Stimulated activated CD4-positive, alpha-beta T cell treated with anti-CD3 and anti-CD28 coated beads, Interleukin-1b, Interleukin-23, amount 100 ng/mL, for 1 hour (primary cell): ENCODE measurements at places on chromosomes 4 and X.

DNA sequence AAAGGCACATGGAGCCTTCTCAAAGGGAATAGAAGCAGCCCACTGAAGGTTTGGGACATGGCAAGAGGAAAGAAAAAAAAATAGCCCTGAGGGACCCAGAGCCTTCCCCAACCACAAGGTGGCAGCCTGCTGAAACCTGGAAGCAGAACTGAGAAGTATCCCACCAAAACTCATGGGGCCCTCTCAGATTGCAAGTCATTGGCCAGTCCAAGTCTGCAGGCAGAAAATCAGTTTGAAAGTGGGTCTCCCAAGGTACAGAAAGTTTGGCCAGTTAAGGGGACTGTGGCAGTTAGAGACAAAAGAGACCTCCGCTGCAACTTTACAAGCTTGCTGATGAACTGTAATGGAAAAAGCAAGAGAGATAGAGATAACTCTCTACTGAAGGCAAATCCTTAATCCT is 155.8 kb downstream of the ANTXR2 start:
- DNase-seq = no peak

- no peak for DNase-seq
Observed at GRCh38 chr4:6918338-6918737, 8.7 kb downstream of the TBC1D14 start.

GRCh38 chrX:148416142-148416541 is 84.3 kb upstream of the AFF2 start:
- DNase-seq = no peak

DNA sequence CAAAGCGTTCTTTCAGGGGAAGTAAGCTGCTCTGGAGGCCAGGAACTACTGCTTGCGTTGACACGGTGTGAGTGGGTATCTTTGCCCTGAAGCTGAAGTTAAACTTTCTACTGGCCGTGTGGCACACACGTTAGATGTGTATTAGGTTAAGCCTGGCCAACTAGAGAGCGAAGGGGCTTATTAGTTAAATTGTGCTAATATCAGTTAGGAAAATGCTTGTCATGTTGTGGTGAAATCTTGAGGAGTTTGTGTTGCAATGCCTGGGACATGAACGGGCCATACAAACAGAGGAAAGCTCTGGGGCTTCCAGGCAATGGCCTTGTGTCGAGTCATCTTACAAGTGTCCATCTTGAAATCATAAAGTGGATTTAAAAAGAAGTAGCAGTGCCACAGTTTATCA is 62.6 kb downstream of the NSUN7 start:
- DNase-seq = no peak

DNA sequence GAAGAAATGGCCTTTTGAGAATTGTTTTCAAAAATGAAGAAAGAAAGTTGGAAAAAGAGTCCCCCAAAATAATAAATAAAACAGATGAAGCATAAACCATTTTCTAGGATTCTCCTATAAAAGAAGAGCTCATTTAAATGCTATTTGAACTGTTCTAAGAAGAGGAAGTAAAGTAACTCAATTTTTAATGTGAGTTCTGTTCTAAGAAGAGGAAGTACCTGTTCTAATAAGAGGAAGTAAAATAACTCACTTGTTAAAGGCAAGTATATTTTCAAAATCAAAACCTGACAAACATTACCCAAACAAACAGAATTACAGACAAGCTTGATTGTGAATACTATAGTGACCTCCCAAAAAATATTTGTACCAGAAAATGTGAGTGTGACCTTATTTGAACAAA is 1326.3 kb downstream of the C4orf33 start:
- DNase-seq = no peak

DNA sequence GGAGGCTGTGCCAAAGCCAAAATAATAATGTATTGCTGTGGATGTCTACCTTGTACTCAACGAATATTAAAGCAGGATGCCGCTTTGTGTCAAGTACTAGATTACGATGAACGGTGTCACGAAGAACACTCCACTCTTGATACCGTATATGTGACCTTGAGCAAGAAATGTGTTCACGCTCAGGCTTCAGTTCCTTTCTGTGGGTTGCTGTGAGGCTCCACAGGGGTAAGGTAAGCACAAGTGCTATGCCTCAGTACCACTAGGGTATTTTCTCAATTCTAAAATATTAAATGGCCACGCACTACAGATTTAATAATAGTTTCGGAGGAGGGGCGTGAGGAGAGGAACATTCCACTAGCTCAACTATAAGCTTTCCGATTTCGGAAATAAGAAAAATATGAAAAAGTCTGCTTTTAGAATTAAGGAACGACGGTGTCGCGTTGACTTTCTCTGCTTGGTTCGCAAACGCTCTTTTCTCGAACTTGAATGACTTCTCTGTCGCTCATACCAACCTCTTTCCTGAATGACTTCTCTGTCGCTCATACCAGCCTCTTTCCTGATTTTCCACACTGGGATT is 607 bp upstream of the SCOC start:
- no peak for DNase-seq

DNA sequence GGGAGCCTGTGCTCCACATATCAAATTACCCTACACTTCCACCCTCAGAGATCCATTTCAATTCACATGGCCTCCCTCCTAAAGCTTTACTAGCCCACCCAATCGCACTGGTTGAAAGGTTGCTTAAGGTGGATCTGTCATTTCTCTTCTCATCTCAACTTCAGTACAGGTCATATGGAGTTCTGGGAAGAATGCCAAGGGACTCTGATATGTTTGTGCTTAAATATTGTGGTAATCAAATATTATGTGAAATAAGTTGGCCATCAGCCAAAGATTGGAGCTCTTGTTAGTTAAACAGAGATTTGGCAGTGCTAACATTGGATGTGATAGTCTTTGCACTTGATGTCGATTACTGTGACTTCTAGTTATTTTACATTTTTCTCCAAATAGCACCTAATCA is 20.5 kb downstream of the SEPTIN6 start:
- no peak for DNase-seq

- DNase-seq = no peak
Observed at GRCh38 chr4:40328383-40328782, 6.8 kb upstream of the CHRNA9 start.

DNA sequence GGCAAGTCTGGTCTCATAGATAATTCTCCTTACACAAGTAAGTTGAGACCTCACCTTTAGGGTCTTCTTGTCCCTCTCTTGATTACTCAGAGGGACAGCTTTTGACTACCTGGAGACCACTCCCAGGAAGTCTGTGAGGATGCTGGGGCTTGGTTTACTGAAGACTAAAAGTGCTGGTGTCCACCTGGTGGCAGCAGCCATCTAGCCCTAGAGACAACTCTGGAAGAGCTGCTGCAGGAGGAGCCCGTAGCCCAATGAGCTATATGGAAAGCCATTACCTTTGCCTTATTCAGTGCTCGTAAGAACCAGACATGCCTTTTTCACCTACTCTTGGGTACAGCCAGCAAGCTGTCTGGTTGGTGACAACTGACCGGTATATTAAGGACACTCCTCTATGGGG is 7.3 kb downstream of the FGFBP2 start:
- DNase-seq = no peak

DNA sequence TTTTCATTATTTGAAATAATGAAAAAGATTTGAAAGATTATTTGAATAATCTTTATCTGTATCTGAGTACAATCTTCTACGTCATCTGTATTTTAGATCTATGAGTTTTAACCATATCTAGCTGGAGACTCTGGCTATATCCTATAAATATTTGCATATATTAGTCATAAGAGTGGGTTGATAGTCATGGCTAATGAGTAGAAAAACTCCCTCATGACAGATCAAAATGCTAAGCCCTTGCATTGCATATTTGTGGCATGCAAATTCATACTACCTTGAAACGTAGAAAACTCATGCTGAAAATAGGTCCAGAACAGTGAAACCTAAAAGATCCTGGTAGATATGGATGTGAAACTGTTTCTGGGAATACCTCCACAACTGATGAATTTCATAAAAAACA is 291.3 kb downstream of the GALNTL6 start:
- no peak for DNase-seq

DNA sequence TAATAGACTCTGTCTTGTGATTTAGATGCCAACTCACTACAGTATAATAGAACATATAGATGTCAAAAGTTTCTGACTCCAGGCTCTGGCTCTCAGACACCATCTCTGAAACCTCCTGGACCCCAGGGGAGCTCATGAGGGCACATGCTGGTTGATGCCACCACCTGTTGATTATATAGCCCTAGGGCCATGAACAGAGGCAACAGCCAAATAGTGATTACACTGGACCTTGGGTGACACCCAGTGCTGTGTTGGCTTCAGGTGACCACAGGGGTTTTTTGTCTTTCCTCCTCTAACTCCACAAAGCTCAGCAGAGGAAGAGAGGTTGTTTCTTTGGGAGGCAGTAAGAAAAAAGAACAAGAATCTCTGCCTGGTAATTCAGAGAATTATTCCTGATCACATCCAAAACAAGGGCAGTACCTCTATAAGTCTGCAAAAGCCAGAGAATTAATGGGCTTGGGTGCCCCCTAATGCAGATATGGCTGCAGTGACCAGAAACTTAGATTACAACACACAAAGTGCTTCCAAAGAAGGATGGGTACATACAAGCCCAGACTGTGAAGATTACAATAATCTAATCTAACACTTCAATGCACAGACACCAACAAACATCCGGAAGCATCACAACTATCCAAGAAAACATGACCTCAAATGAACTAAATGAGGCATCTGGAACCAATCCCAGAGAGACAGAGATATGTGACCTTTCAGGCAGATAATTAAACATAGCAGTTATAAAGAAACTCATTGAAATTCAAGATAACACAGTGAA is 1920.6 kb downstream of the ARAP2 start:
- DNase-seq = no peak

DNA sequence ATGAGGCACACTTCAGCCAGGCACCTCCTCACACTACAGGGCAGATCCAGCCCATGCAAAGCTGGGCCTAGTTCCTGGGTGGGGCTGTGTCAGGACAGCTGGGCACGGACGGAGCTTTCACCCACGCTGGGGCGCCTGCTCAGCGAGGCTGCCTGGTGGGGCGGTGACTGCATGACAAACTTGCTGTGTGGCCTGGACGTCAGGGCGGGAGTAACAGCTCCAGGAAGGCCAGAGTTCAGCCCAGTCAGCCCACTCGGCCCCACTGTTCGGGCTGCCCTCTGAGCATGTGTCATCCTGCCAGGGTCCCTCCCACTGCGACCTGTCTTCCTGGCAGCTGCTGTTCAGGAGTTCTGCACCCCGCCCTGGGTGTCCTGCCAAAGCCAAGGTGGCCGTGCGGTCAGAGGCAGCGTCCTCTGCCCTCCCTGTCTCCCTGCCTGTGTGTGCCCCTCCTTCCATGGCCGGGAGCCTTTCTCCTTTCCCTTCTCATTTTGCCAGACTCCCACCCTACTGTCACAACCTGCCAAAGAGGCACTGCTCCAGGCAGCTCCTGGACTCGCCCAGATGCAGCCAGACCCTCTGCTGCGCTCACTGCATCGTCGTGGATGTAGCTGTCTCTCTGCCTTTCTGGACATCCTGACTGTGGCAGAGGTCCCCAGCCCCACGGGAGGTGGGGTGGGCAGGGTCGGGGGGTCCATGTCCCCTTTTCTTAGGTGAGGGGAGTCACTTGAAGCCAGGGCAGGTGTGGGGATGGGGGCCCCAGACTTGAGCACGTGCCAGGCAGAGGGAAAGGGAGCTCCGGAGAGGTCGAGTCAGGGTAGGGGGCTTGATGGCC is 33.0 kb upstream of the KIAA0232 start:
- DNase-seq = no peak

- no peak for DNase-seq
Observed at GRCh38 chr4:2977211-2978088, 14.1 kb downstream of the GRK4 start.

DNA sequence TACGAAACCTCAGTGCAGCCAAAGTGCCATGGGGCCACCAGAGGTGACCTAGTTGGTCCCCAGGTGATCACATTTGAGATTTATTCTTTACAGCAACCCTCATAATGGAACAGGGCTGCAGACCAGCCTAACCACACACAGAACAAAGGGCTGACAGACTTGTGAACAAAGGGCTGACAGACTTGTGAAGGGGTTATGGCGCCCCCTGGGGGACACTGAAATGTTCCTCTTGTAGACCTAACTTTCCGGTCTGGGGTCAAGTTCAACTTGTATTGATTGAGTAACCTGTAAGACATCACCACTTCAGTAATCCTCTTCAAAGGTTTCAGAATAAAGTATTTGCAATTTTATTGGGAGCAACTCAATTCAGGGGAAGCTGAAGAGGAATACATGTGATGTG is 175.9 kb upstream of the RPS6KA3 start:
- peak; percentile 74 for DNase-seq

DNA sequence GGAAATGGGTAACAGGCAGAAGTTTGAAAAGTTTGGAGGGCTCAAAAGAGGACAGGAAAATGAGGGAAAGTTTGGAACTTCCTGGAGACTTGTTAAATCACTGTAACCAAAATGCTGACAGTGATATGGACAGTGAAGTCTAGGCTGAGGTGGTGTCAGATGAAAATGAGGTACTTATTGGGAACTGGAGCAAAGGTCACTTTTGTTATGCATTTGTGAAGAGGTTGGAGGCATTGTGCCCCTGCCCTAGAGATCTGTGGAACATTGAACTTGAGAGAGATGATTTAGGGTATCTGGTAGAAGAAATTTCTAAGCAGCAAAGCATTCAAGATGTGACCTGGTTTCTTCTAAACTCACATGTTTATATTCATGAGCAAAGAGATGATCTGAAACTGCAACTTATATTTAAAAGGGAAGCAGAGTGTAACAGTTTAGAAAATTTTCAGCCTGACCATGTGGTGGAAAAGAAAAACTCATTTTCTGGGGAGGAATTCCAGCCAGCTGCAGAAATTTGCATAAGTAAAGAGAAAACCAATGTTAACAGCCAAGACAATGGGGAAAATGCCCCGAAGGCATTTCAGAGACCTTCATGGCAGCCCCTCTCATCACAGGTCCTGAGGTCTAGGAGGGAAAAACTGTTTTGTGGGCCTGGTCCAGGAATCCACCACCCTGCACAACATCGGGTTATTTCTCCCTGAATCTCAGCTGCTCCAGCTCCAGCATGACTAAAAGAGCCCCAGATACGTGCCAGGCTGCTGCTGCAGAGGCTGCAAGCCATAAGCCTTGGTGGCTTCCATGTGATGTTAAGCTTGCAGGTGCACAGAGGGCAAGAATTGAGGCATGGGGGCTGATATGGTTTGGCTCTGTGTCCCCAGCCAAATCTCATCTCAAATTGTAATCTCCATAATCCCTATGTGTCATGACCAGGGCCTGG is 632.5 kb upstream of the GNPDA2 start:
- DNase-seq = no peak

GRCh38 chr4:42331040-42331439 is 66.2 kb upstream of the SHISA3 start:
- DNase-seq = no peak

GRCh38 chrX:34768290-34768689 is 111.2 kb upstream of the TMEM47 start:
- no peak for DNase-seq

DNA sequence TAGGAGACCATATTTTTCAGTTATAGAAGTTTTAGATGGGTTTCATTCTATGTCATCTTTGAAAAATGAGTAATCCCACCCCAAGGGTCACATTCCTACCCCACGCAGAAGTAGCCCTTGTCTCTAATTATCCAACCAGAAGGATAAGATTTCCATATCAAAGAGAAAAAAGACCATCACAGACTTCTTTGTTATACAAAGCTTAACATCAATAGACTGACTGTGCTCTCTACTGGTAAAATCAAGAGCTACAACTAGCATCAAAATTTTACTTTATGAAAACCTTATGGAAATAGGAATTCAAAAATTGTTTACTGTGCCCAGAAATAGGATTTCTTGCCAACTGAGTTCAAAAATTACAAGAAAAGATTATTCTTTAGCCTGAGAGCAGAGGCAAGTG is 24.9 kb downstream of the TNMD start:
- no peak for DNase-seq
